ENCODE measurements at places on chromosomes 5 and 9. TPM values are rescaled to one million over a fixed set of nuclear protein-coding genes. Genes with fewer than 3 reads are reported as not detected.

The TSSK1B gene
- total RNA-seq: 0.15 TPM

The CBY3 gene
- not detected for total RNA-seq

The RNF180 gene
- total RNA-seq: 2.0 TPM

The ENTPD8 gene
- total RNA-seq: not detected

The CAMK2A gene
- total RNA-seq: 3.8 TPM

The OSTF1 gene
- total RNA-seq: 54.1 TPM

The CA9 gene
- 2.3 TPM for total RNA-seq

The DOLK gene
- 40.9 TPM for total RNA-seq

The SPATA6L gene
- total RNA-seq: 0.15 TPM

The NR6A1 gene
- total RNA-seq: 0.44 TPM

The ZDHHC12 gene
- total RNA-seq: 44.8 TPM

The SOHLH1 gene
- total RNA-seq: not detected

The REEP5 gene
- 36.8 TPM for total RNA-seq

The CEL gene
- total RNA-seq: 0.66 TPM

The NTRK2 gene
- total RNA-seq: 0.17 TPM

The LRRC19 gene
- total RNA-seq: not detected

The NFIB gene
- total RNA-seq: 40.7 TPM

The EGFLAM gene
- total RNA-seq: 3.0 TPM

Measured in smooth muscle cell of trachea (primary cell).